ENCODE measurements at places on chromosomes 1 and 21.

DNA sequence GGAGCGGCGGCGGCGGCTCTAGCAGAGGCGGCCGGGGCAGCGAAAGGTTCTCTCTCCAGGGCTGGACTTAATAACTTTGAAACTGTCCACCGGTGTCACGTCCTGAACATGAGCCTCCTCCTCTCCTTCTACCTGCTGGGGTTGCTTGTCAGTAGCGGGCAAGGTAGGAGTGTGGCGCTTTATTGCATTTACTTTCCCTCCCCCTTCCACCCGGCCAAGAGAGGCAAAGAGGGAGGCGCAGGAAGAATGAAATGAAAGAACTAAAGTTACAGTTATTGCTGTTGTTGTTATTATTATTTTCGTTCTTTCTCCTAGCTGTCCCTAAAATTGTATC, 214 bp downstream of the NCAM2 start:
- no peak for DNase-seq

DNA sequence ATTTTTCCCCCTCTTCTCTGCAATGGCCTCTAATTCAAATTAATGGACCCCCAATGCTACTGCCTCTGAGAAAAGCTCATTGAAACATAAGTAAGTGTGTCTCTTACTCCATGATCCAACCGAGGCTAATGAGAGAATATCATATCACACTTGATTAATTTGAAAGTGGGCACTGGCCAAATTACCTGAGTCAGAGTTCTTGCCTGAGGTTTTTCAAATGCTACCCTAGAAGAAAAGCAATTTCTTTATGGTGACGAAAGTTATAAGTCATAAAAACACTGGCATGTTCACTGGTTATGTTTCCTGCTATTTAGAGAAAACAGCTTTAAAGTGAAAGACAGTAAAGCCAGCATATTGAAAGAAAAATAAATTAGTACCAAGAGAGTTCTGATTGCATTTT, 368.8 kb upstream of the TMPRSS15 start:
- DNase-seq = no peak

DNA sequence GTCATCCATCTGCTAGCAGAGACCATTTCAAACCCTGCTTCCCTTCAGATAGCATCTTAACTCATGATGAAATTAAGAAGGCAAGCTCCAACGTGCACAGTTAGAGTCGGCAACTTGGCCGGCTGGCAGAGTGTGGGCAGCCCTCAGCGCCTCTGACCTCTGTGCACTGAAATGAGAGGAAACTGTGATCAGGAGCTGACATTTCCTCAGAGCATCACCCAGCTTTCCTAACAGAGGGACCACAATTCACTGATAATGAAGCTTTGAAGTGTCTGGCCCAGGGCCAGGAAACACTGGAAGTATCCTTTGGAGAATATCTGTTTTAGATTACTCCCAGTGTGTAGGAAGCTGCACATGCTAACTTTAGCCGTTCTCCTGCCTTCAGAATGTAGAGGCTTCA, 145.0 kb upstream of the ZC3H11B start:
- DNase-seq = no peak

- no peak for DNase-seq
Measured at GRCh38 chr1:40478276-40478675, 1.2 kb downstream of the ZFP69 start.

DNA sequence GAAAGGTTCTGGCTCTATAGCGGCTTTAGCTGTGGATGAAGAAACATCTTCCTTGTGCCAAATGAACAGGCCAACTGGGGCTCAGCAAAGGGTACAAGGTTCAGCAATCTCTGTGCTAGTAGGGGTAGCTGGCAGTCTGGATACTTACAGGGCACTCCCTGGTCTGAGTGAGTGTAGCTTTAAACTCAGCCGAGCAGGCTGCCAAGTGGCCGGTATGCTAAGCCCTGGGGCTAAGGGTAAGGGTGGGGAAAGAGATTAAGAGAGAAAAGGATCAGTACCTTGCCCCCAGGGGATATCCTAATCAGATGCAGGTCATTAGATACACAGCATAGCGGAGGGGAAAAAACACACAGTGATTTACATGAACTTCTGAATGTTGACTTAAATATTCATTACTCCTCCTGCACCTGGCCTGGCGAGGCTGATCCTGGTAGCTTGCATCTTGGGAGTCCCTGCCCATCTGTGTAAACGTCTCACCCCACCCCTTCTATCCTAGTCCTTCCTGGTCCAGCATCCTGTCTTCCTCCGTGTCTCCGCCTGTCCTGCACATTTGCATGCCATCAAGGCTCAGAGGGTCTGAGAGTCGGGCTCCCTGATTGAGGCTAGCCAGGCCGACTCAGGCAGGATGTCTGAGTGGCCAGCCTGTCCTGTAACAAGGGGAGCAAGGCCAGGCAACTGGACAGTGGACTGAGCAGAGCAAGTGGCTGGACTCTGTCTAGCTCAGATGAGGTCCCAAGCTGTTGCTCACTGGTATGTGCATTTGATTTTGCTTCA, 39.5 kb upstream of the CNTN2 start:
- no peak for DNase-seq

GRCh38 chr1:14568716-14569355, 29.6 kb upstream of the KAZN start:
- DNase-seq = no peak

- no peak for DNase-seq
Measured at GRCh38 chr1:39509360-39510009, 18.0 kb downstream of the BMP8A start.

DNA sequence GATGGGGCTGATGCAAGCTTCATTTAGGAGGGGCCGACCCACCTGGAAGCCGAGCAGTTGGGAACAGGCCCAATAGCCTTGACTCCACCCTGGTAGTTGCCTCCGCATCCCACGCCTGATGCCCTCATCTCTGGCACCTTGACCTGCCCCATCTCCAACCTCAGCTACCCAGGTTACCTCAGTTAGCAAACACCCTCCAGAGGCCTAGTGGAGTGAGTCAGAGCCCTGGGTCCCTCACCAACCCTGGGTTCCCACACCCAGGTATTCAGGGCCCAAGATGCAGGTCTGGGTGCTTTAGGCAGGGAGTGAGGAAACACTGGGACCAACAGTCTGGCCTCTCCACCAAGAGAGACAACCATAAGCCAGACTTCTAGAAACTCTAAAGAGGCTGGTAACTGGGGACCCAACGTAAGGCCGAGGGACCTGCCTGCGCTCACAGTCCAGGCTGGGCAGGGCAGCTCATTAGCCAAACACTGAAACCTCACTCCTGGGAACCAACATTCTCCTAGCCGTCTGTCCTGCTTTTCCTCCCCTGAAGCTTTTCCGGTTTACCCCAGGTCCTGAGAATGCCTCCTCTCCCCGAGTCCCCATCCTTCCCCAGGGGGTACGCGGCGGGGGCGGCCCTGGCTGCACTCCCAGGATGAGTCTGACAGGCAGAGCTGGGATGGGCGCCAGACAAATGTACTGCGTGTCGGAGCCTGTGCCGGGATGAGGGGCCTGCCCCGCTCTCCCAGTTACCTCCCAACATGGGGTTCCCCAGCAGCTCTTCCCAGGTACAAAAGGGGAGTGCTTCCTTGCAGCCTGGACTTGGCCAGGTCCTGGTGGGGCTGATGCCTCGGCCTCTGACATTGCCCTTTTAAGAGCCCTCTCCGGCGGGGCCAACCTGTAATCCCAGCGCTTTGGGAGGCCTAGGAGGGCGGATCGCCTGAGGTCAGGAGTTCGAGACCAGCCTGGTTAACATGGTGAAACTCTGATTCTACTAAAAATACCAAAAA, 8.9 kb upstream of the CELSR2 start:
- peak; percentile 86 for DNase-seq

GRCh38 chr21:40531431-40532110, 315.4 kb downstream of the DSCAM start:
- DNase-seq = no peak

DNA sequence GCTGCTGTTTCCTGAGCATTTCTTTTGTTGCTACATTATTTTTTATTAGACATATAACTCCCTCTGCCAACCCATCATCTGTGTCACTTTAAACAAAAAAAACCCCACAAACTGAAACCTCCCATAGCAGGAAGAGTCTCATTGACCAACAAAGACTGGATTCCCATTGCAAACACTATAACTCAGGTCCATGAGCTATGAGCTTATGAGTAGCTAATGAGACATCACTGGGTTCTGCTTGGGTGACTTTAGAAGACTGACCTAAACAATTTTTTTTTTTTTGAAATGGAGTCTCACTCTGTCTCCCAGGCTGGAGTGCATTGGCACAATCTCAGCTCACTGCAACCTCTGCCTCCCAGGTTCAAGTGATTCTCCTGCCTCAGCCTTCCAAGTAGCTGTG, 212.8 kb downstream of the LTN1 start:
- no peak for DNase-seq

DNA sequence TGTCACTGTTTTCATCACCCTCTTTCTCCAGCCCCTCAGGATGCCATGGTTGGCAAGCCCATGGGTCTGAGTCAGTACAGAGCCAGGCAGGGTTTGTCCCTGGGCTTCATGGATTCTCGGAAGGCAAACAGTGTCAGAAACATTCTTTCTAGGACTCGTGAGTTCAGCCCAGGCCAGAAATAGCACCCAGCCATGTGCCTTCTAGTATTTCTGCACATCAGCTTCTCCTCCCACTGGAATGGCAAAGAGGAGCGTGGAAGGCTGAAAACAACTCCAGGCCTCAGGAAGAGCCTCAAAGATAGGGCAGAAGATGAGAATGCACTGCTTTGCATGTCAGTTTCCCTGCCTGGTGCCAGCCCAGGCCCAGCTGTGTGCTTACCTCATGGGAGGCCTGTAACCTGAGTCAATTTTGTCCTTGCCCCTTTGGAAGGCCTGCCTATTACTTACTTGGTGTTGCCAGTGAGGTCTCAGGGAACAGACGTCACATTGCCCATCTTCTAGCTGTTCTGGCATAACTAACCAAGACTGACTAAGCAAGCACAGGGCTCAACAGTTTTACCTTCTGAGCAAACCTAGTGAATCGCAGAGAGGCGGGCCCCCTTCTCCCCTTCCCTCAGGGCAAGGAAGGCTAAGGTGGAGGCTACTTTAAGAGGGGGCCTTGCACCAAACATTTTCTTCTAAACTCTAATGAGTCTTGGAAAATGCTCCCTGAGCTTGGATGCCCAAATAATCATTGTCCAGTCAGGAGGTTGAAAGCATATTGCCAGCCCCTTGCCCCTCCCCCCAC, 42.4 kb downstream of the GLUL start:
- no peak for DNase-seq

All from keratinocyte (primary cell).